PC-9 (cell line): ENCODE measurements at places on chromosomes 2 and 18. TPM values are rescaled to one million over a fixed set of nuclear protein-coding genes. Genes with fewer than 3 reads are reported as not detected.

The CDH19 gene
- not detected in 2 replicates for total RNA-seq

The RBFA gene
- total RNA-seq, result 22.4 and 25.1 TPM in 2 replicates

The DSG4 gene
- not detected in 2 replicates for total RNA-seq

The ACADL gene
- 0.20 and 0.24 TPM in 2 replicates for total RNA-seq

The CPO gene
- total RNA-seq, result not detected in 2 replicates

The TM4SF20 gene
- total RNA-seq, result not detected in 2 replicates

The AMER3 gene
- not detected in 2 replicates for total RNA-seq

The CCBE1 gene
- total RNA-seq, result 3.1 and 5.8 TPM in 2 replicates

The LYG1 gene
- 0.78 and 1.5 TPM in 2 replicates for total RNA-seq

The PKDCC gene
- total RNA-seq, result 3.9 and 5.5 TPM in 2 replicates

The TGFA gene
- 27.7 and 36.4 TPM in 2 replicates for total RNA-seq

The CDCA7 gene
- total RNA-seq, result 26.1 and 34.2 TPM in 2 replicates

The KCNG2 gene
- not detected in 2 replicates for total RNA-seq

The CKAP2L gene
- 17.7 and 28.7 TPM in 2 replicates for total RNA-seq

The ZNF521 gene
- total RNA-seq, result not detected in 2 replicates

The DHRS9 gene
- total RNA-seq, result not detected in 2 replicates

The TCF7L1 gene
- 2.3 and 2.8 TPM in 2 replicates for total RNA-seq
